IMR-90 (cell line): ENCODE measurements at places on chromosomes 4 and X. TPM values are rescaled to one million over a fixed set of nuclear protein-coding genes. Genes with fewer than 3 reads are reported as not detected.

- no peak overlapping the region for H3K27ac ChIP-seq
- no peak overlapping the region for H3K4me3 ChIP-seq
- H3K4me1 ChIP-seq, result no peaks in the 10 kb centered on the region
- DNase-seq, result no peak
Measured at GRCh38 chr4:56628592-56628991, 52.5 kb downstream of the HOPX start.

DNA sequence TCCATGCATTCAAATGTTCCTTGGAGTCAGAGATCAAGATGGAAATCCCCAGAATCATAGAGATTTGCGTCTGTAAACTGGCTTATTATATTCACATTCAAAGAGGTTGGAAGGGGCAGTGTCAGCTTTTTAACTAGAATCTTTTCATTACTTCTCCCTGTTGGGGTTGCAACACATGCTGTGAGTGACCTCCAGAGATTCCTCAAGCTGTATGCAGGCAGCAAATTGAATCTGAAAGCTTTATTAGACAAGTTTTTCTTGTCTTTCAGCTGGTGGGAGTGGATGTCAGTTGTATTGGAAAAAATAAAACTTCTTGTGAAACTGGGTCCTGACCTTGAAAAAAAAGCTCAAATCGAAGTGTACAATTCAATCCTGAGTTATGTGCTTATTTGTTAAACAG lies 736.5 kb upstream of the FTHL17 start:
- DNase-seq, result no peak
- no peak overlapping the region for H3K27ac ChIP-seq
- H3K4me1 ChIP-seq, result no peaks in the 10 kb centered on the region
- no peaks in the 10 kb centered on the region for H3K27me3 ChIP-seq
- H3K4me3 ChIP-seq, result no peak overlapping the region

- H3K4me1 ChIP-seq, result no peaks in the 10 kb centered on the region
- no peak overlapping the region for H3K27ac ChIP-seq
- no peak overlapping the region for H3K4me3 ChIP-seq
- DNase-seq, result no peak
- H3K27me3 ChIP-seq, result peaks cover 7% of the 10 kb centered on the region
Measured at GRCh38 chrX:40188573-40189417, 91.0 kb upstream of the BCOR start.

DNA sequence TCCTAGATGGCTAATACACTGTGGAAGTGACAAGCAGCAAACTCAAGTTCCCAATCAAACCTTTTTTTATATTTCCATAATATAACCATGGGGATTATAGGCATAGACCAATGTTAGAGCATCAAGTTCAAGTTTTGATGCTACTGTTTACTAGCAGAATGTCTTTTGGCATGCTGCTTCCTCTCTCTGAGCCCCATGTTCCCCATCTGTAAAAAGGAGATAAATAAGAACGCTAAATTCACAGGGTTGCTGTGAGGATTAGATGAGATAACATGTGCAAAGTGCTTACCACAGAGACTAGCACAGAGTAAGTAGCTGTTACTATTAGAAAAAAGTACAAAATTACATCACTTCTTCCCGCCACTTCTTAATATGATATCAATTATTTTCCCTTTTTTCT lies 18.0 kb downstream of the MBNL3 start:
- no peak overlapping the region for H3K27ac ChIP-seq
- no peaks in the 10 kb centered on the region for H3K4me1 ChIP-seq
- no peak for DNase-seq
- H3K4me3 ChIP-seq, result no peak overlapping the region
- no peaks in the 10 kb centered on the region for H3K36me3 ChIP-seq
- no peaks in the 10 kb centered on the region for H3K27me3 ChIP-seq

DNA sequence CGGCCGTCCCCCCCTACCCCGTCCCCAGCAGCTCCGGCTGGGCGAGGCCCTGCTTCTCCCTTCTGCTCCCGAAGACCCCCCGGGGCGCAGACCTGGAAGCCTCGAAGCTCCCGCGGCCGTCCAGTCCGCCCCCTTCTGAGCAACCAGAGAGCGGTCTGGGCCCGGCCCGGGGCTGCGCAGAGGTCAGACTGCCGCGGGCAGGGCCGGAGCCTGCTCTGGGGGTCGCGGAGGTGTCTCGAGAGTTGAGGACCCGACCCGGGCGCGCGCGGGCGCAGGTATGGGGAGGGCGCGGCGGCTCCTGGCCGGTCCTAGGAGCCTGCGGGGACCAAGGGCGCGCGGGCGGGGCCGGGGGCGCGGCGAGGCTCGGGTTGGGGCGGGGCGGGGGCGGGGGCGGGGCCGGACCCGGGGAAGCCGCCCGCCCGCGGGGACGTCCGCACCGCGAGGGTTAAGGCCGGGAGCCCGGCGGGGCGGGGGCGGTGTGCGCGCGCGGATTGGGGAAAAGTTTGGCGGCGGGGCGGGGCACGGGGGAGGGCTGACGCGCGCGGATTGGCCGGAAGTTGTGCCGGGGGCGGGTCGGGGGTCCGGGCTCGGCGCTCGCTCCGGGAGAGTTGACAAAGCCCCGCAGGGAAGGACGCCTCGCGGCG lies at the start of gene FGFRL1:
FGFRL1 (plus strand) TSS at position 605 of the 644 bp plus-strand sequence. CDS start 860 bp downstream, outside the sequence.
- peaks cover 13% of the 10 kb centered on the region for H3K4me1 ChIP-seq
- H3K4me3 ChIP-seq, result peak within 1 kb of the TSS; percentile 50
- no peak within 1 kb of the TSS; the same call in 1 of the 2 replicates for H3K27ac ChIP-seq
- DNase-seq, result peak; percentile 77

GRCh38 chr4:159105761-159106243 lies 2.9 kb downstream of the RAPGEF2 start:
- peaks cover 2% of the 10 kb centered on the region for H3K4me1 ChIP-seq
- H3K36me3 ChIP-seq, result no peaks in the 10 kb centered on the region
- DNase-seq, result peak; percentile 85

- H3K36me3 ChIP-seq, result no peaks in the 10 kb centered on the region
- no peaks in the 10 kb centered on the region for H3K4me1 ChIP-seq
- peaks cover 2% of the 10 kb centered on the region; the same call in 1 of the 2 replicates for H3K27me3 ChIP-seq
- H3K27ac ChIP-seq, result no peak overlapping the region
- H3K4me3 ChIP-seq, result no peak overlapping the region
Measured at GRCh38 chr4:184237612-184238011, 19.9 kb upstream of the ENPP6 start.

DNA sequence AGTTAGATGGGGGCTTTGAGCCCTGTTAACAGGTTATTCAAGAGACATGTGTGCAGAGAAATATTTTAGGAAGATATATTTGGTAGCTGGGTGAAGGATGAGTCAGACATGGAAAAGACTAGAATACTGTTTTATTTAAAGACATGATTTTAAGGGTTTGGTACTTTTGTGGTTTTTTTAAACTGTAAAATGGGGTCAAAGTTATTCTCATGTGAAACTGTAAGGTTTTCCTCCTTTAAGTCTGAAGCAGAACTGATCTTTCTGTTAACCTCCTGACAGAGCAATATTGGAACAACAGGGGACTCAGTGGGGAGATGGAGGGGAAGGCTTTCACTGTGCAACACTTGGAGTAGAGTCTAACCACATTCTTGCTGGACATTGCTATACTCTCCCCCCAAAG lies 112.4 kb upstream of the LSM6 start:
- no peak for DNase-seq
- peaks cover 5% of the 10 kb centered on the region for H3K27me3 ChIP-seq
- H3K27ac ChIP-seq, result no peak overlapping the region
- no peak overlapping the region for H3K4me3 ChIP-seq
- no peaks in the 10 kb centered on the region for H3K4me1 ChIP-seq
- H3K36me3 ChIP-seq, result no peaks in the 10 kb centered on the region

GRCh38 chr4:6873291-6873690 lies 36.3 kb upstream of the TBC1D14 start:
- H3K27ac ChIP-seq, result no peak overlapping the region
- H3K4me3 ChIP-seq, result no peak overlapping the region
- peaks cover 42% of the 10 kb centered on the region for H3K36me3 ChIP-seq
- H3K27me3 ChIP-seq, result no peaks in the 10 kb centered on the region

DNA sequence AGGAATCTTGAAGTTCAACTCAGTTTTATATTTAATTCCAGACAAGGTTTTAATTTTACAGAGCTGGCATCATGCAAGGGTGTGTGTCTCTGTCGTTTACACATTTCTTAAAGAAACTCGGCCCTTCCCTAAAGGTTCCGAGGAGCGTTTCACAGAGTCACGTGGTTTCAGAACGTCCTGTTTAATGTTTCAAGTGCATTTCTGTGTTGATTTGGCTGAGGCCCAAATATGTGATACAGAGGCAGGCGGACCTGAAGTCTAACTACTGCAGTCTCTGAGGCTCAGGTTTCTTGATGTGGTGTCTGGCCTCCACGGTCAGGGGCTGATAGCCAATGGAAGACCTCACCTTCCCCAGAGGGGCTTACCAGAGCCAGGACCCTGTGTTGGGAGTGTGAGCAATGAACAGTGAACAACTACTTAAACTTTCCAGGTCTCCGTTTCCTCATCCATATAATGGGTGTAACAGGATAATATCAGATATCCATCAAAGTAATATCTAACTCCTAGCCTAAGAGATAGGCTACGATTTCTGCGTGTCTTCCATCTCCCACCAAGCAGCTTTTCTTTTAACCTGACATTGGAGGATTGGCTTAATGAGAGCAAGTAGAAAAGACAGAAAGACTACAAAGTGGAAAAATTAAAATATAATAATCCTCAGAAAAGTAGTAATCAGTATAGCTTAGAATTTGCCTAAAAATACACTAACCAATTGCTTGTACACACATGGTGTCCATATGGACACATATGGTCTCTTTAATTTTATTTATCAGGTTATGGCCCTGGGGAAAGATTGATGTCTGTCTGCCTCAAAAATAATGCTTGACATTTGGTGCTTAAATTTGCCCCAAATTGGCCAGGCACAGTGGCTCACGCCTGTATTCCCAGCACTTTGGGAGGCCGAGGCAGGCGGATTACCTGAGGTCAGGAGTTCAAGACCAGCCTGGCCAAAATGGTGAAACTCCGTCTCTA lies 50.0 kb upstream of the TRIM2 start:
- H3K4me3 ChIP-seq, result peak overlapping the region; percentile 48; the same call in 1 of the 2 replicates
- no peak overlapping the region for H3K27ac ChIP-seq
- peaks cover 5% of the 10 kb centered on the region for H3K4me1 ChIP-seq

DNA sequence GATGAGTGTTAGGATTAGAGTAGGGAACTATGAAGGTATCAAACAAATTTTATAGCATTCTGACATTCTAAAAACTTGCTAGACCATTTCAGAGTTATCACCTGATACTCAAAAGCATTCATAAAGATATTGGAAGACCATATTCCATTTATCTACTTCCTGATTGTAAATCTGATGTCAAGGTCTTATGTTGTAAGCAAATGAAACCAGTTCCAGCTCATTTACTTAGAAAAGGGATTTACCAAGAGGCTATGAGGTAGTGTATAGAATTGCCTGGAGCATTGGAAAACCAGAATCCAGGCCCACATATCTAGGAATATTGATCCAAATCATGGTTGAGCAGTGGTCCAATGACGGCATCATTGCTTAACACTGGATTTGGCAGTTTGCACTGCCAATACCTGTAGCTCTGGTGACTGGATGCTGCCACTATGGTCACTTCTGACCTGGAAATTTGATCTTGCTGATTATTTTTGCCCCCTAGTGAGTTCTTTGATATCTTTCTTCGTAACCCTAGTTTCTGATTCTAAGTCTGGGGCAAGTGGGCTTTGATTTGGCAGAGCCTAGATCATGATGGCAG lies 25.4 kb downstream of the ARFIP1 start:
- no peaks in the 10 kb centered on the region for H3K27me3 ChIP-seq
- H3K27ac ChIP-seq, result no peak overlapping the region
- no peak for DNase-seq
- no peaks in the 10 kb centered on the region for H3K36me3 ChIP-seq

- H3K4me1 ChIP-seq, result no peaks in the 10 kb centered on the region
- no peak for DNase-seq
- H3K27me3 ChIP-seq, result no peaks in the 10 kb centered on the region
- no peak overlapping the region for H3K4me3 ChIP-seq
Measured at GRCh38 chr4:166039822-166040221, 166.8 kb downstream of the TLL1 start.

GRCh38 chr4:7041801-7042502 lies 1.2 kb upstream of the TADA2B start:
- peak overlapping the region; percentile 60 for H3K27ac ChIP-seq
- peak overlapping the region; percentile 69 for H3K4me3 ChIP-seq
- no peaks in the 10 kb centered on the region for H3K27me3 ChIP-seq
- peaks cover 21% of the 10 kb centered on the region for H3K4me1 ChIP-seq

- peaks cover 32% of the 10 kb centered on the region for H3K27me3 ChIP-seq
- no peak overlapping the region for H3K4me3 ChIP-seq
- no peaks in the 10 kb centered on the region for H3K36me3 ChIP-seq
- DNase-seq, result peak; percentile 52
- no peaks in the 10 kb centered on the region for H3K4me1 ChIP-seq
- H3K27ac ChIP-seq, result no peak overlapping the region
Measured at GRCh38 chrX:103774070-103774642, 2.5 kb upstream of the PLP1 start.

DNA sequence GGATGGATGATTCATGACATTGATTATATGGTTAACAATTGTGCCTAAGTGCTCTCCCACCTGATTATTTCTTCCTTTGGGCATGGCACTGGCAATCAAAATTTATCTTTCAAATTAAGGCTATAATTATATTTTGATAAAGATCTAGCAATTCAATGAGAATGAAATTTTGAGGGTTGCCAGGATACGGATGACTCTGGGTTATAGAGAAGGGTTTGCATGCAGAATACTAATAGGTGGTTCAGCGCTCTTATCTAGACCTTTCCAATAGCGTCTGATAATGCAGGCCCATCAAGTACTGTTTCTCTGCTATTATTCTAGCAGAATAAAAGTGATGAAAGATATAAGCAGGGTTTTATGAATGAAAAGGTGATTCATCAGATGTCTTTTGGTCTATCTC lies 74.9 kb upstream of the SCML1 start:
- H3K36me3 ChIP-seq, result no peaks in the 10 kb centered on the region
- H3K4me3 ChIP-seq, result no peak overlapping the region
- H3K27ac ChIP-seq, result no peak overlapping the region
- DNase-seq, result no peak
- H3K27me3 ChIP-seq, result no peaks in the 10 kb centered on the region; the same call in none of the 2 replicates
- H3K4me1 ChIP-seq, result peaks cover 3% of the 10 kb centered on the region

GRCh38 chr4:40812386-40812785 lies 62.6 kb downstream of the NSUN7 start:
- no peaks in the 10 kb centered on the region for H3K27me3 ChIP-seq
- DNase-seq, result peak; percentile 18
- peaks cover 10% of the 10 kb centered on the region for H3K36me3 ChIP-seq
- H3K27ac ChIP-seq, result no peak overlapping the region

DNA sequence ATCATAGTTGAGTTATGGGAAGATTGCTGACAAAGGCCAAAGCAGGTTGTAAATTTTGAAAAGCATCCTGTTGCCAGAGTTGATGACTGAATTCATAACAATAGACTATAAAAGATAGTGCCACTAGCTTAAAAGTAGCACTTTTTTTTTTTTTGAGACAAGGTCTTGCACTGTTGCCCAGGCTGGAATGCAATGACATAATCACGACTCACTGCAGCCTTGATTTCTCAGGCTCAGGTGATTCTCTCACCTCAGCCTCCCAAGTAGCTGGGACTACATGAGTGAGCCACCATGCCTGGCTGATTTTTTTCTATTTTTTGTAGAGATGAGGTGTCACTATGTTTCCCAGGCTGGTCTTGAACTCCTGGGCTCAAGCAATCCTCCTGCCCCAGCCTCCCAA lies 122.7 kb downstream of the SPOCK3 start:
- DNase-seq, result no peak
- no peaks in the 10 kb centered on the region for H3K36me3 ChIP-seq
- no peak overlapping the region for H3K27ac ChIP-seq
- H3K4me3 ChIP-seq, result no peak overlapping the region
- no peaks in the 10 kb centered on the region for H3K27me3 ChIP-seq

GRCh38 chr4:78121338-78121904 lies 64.3 kb downstream of the FRAS1 start:
- no peak for DNase-seq
- no peak overlapping the region for H3K27ac ChIP-seq
- H3K27me3 ChIP-seq, result no peaks in the 10 kb centered on the region
- no peaks in the 10 kb centered on the region for H3K4me1 ChIP-seq

ZAR1 gene
- total RNA-seq, result not detected in 2 replicates

TKTL1 gene
- total RNA-seq, result not detected in 2 replicates

PCDH19 gene
- total RNA-seq, result not detected in 2 replicates

AMER1 gene
- total RNA-seq, result 1.7 and 2.2 TPM in 2 replicates

RGN gene
- under 0.01 and 0.18 TPM in 2 replicates for total RNA-seq

PAK3 gene
- 0.36 and 0.56 TPM in 2 replicates for total RNA-seq

KCTD8 gene
- total RNA-seq, result not detected in 2 replicates

CXCL1 gene
- total RNA-seq, result not detected in 2 replicates
